ENCODE measurements at places on chromosomes 3 and 15. TPM values are rescaled to one million over a fixed set of nuclear protein-coding genes. Genes with fewer than 3 reads are reported as not detected.

DNA sequence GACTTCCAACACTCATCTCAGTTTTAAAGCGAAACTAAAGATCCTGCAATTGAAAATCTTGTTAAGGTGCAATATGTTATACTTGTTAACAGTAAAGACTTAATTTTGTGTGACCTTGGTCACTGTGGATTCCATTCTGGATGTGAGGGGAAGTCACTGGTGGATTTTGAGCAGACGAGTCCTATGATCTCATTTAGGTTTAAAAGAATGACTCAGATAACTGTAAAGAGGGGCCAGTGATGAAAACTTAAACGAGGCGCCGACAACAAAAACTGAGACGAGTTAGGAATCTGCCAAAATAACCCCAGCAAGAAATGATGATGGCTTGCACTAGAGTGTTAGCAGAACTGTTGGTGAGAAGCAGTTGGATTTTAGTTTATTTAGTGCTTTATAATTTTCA lies 56.5 kb downstream of the LRRC28 start:
- DNase-seq = no peak

DNA sequence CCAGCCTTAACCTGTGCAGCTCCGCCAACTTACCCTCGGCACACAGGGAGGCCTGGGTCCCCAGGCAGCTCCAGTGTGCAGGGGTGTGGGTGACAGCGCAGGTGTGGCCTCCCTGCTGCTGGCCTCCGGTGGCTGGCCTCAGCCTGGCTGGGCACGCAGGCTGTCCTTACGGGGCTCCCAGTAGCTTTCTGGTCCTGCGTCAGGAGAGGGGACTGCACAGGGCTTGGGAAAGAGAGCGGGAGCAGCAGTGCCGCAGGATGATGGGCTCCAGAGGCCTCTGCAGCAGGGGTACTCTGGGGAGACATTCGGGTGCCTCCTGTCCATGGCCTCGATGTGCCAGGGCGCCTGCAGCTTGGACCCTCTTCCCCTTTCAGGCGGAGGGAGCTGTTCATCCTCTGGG lies 9.4 kb downstream of the APBA2 start:
- DNase-seq = no peak

- DNase-seq = no peak
These were observed 84.8 kb downstream of the COL6A5 start for GRCh38 chr3:130430266-130430665.

DNA sequence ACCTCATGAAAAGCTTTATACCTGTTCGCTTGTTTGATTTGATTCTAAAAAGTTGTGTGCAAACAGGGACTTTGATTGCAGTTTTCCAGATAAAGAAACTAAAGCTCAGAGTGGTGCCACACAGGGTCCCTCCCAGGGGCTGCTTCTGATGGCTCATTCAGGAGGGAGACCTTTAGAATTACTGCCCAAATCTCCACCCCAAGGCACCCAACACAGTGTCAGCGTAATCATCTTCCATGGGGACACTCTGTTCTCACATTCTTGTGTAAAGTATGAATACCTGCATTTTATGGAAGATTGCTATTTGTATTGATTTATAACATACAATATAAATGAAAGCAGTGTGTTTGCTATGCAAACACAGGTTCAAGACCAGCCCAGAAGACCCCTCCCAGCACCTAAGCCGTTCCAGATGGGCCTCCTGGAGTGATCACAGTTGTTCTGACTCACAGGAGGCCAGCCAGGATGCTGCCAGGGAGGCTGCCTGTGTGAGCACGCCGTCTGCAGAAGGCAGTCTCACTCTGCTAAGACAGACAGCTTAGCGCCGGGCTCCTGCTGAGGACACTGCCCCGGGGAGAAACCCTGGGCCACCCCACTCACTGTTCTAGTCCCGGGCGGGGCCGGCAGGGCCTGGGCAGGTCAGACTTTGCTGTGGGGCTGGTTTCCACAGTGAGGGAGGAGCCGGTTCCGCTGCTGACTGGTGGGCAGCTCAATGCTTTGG lies 185.6 kb downstream of the FAM43A start:
- peak; percentile 61 for DNase-seq

GRCh38 chr3:129077222-129077621 lies 16.6 kb downstream of the GP9 start:
- peak; percentile 42 for DNase-seq

DNA sequence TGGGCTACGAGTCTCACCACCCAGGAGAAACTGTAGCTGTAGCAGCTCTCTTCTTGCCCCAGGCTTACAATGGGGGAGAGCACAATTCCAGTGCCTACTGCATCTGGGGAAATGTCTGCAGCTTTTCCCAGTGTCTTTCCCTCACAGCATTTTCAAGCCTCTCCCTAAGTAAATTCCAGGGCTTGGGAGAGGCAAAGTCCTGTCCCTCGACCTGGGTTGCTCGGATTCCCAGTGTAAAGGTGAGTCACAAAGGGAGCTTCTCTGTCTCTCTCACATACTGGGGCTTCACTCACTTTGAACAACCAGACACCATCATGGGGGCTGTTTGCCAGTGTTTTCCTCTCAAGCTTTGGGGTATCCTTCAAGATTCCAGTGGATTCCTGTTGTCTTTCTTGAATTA lies 689.4 kb upstream of the NAALADL2 start:
- DNase-seq = no peak

GRCh38 chr15:38412466-38412865 lies 41.5 kb upstream of the FAM98B start:
- no peak for DNase-seq

DNA sequence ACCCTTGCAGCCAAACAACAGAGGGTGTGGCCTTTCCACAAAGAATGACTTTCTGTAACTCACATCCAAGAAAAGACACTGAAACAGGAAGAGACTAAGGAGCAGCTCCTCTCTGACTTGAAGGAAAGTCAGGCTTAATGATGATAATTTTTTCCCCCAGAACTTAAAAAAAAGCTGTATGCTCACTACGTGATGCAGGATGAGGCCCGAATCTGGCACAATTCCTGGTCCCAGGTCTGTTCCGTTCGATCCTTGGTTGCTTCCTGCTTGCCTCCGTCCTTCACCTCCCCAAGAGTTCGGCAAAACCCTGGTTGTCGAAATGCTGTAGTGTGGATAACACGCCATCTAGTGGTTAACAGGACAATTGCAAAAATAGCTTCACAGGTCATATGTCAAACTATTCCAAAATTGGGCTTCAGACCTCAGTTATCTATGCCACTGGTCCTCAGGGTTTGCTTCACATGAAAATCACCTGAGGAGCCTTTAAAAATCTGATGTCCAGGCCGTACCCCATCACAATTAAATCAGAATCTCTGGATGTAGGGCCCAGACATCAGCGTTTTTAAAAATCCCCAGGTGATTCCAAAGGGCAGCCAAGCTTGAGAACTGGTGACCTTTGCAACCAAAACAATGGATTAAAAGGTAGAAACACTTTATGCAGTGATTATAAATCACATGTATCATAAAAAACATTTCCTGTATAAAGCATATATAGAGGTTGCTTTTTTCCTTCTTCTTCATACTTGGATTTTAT lies 28.1 kb upstream of the SYNM start:
- DNase-seq = peak; percentile 76

- DNase-seq = no peak
These were observed 8.2 kb upstream of the NDN start for GRCh38 chr15:23695282-23695681.

SPTBN5 gene
- total RNA-seq = not detected

LRTM1 gene
- total RNA-seq = not detected
